ENCODE measurements at places on chromosomes 2 and 18. TPM values are rescaled to one million over a fixed set of nuclear protein-coding genes. Genes with fewer than 3 reads are reported as not detected.

GRCh38 chr2:121722479-121722878, 14.2 kb downstream of the NIFK start:
- peaks cover 9% of the 10 kb centered on the region for H3K36me3 ChIP-seq
- H3K27me3 ChIP-seq = no peaks in the 10 kb centered on the region
- peak overlapping the region; percentile 75 for H3K27ac ChIP-seq
- peaks cover 19% of the 10 kb centered on the region for H3K4me1 ChIP-seq
- H3K4me3 ChIP-seq = no peak overlapping the region
- peak; percentile 34 for DNase-seq

- peaks cover 35% of the 10 kb centered on the region for H3K4me1 ChIP-seq
- H3K27ac ChIP-seq = peak overlapping the region; percentile 24
- no peak overlapping the region for H3K4me3 ChIP-seq
- no peaks in the 10 kb centered on the region for H3K27me3 ChIP-seq
- DNase-seq = peak; percentile 52
These were observed 288.4 kb downstream of the PIEZO2 start for GRCh38 chr18:10860928-10861327.

The DCC gene
- total RNA-seq = not detected

DNA sequence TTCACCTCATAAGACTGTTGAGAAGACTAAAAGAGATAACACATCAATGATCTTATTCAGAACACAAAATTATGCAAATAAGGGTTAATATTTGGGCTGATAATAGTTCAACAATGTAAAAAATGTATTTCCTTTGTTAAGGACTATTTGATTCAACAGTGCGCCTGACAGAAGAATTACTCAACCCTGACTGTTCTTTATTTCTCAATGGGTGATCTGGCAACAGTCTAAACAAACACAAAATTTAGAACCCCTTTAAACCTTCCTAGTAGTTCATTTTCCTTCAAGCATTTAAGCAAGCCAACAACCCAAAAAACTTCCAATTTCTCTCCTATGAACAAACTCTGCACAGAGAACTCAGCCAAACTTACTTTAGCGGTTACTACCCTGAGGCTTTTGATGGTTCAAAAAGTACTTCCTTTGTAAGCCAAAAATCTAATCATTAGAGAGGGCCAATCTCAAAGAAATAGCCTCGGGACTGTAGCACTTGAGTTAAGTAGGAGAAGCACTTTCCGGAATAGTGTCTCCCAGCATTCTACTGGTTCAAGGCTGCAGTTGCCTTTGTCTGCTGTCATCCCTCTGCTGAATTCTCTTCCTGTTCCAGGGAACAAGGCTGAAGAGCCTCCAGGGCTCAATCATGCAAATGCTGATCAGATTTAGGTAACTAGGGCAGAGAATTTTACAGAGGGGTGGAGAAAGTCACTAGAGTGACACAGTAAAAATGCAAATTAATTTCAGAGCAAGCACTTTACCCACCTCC, 40.9 kb upstream of the MAPK4 start:
- H3K4me1 ChIP-seq = no peaks in the 10 kb centered on the region
- no peaks in the 10 kb centered on the region for H3K27me3 ChIP-seq
- no peak for DNase-seq
- H3K36me3 ChIP-seq = no peaks in the 10 kb centered on the region

The DTNA gene
- total RNA-seq = 5.8 TPM

DNA sequence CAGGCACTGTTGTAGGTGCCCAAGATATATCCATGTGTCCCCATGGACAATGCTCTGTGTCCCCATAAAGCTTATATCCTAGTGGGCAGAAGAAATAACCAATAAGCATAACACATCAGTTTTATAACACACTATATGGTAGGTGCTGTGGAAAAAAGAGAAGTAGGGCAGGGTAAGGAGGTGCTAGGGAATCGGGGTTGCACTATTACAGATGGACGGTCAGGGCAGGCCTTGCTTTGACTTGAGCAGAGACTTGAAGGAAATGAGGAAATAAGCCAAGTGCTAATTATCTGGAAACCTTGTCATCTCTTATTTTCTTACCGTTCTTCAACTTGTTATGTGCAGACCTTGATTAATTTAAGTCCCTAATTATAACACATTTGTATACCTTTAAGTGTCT, 82.0 kb downstream of the PHLPP1 start:
- DNase-seq = no peak
- H3K4me3 ChIP-seq = no peak overlapping the region
- peaks cover 30% of the 10 kb centered on the region for H3K4me1 ChIP-seq
- no peaks in the 10 kb centered on the region for H3K27me3 ChIP-seq
- H3K27ac ChIP-seq = no peak overlapping the region
- no peaks in the 10 kb centered on the region for H3K36me3 ChIP-seq

The STON1 gene
- 8.8 TPM for total RNA-seq

DNA sequence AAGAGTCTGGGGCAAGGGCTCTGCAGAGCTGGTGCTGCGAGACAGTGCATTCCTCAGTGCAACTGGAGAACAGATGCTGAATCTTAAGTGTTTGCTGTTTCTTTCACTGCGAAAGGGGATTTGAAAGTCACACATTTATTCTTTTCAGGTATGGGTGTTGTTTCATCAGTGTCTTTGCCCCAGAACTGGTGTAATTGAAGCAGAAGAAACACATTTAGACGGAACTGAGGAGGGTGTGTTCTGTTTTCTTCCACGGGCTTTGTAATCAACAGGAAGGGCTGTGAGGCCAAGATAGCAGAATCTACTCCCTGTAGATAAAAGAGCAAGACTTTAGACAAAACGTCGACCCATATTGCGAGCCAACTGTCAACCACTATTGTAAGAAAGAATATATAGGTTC, 151.9 kb downstream of the EPHA4 start:
- H3K36me3 ChIP-seq = no peaks in the 10 kb centered on the region
- no peaks in the 10 kb centered on the region for H3K27me3 ChIP-seq
- DNase-seq = no peak

The CCDC74B gene
- 7.2 TPM for total RNA-seq

The PLEKHA3 gene
- 20.8 TPM for total RNA-seq

DNA sequence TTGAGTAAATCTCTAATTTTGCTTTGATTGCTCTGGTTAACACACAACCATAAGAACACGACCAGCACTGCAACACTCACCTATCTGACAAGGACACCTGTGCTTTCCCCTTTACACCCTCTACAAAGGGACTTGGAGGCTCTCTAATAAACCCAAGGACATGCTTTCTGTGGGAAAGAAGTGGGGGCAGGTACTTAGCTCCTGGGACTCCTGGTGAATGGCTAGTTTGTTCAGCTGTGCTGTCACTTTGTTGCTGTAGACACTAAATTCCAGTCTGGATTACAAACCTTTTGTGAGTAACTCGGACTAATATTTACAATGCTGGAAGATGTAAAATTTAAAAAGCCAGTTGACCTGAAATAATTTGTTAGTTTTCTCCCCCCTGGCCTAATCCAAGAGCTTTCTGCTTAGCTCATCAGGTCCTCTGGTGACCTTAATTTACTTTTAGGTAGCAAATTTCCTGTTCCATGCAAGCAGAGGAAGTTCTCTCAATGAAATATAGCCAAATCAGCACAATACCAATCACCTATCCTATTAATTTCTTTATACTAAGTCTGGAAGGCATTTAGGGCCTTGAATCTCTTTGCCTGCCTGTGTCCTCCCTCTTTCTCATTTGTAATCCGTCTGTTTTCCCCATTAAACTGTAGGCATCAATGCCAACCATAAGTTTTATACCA, 67.5 kb downstream of the PLCL1 start:
- no peak overlapping the region for H3K4me3 ChIP-seq
- no peaks in the 10 kb centered on the region for H3K27me3 ChIP-seq
- H3K4me1 ChIP-seq = no peaks in the 10 kb centered on the region
- no peak overlapping the region for H3K27ac ChIP-seq
- no peaks in the 10 kb centered on the region for H3K36me3 ChIP-seq
- DNase-seq = no peak

DNA sequence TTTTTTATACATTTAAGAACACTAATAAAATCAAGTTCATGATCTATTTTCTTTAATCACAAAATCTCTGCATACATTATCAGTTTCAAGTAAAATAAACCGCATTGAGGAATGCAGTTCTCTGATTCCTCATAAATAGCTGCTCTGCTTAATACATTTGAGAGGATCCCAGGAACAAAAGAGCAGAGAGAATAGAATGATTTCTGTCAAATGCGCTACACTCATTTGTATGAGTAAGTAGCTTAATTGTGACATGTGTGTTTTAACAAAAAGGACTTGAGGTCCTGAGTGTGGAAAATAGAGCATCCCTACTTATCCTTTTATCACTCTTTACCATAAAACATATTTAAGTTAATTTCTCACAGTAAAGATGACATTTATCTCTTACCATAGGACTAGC, 134.0 kb downstream of the PID1 start:
- DNase-seq = no peak
- H3K4me1 ChIP-seq = no peaks in the 10 kb centered on the region
- H3K27me3 ChIP-seq = no peaks in the 10 kb centered on the region
- no peaks in the 10 kb centered on the region for H3K36me3 ChIP-seq

DNA sequence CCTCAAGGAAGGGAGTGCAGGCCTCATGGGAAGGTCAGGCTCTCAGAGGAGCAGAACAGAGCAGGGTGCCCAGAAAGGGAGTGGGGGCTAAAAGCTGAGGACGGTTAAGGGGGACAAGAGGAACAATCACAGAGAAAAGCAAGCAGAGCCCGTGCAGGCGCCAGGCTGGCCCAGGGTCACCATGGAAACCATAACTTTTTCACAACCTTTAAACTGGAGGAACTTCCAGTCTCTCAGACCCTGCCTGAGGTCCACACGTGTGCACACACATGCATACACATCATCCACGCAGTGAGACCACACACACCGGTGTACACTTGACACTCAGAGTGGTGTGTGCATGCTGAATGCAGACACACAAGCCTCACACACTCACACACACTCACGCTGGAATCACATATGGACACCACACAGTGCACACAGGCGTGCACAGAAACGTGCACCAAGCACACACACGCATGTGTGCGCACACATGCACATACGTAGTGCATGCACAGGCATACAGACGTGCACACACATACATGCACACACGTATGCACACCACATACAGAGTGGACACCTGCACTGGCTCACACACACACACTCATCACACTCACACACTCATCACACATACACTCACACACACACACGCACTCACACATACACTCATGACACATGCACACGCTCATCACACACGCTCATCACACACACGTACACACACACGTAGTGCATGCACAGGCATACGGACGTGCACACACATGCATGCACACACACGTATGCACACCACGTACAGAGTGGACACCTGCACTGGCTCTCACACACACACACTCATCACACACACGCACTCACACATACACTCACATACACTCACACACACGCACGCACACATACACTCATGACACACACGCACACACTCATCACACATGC, 37.2 kb upstream of the SNED1 start:
- no peak overlapping the region for H3K27ac ChIP-seq
- no peaks in the 10 kb centered on the region for H3K36me3 ChIP-seq
- no peak overlapping the region for H3K4me3 ChIP-seq
- DNase-seq = peak; percentile 22

DNA sequence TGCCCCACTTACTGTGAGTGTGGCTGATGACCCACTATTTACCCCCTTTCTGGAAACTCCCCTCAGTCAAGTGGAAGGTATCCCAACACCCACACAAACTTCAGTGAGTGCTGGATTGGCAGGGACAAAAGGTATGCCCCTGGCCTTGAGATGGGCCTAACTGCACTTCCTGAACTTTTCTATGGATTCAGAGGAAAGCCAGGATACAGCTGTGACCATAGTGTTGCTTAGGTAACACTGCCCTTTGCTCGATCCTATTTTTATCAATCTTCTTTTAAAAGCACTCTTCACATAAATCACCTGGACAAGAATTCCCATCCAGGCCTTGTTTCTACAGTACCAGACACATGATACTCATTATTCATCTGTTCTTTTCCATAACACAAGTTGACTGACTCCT, 671.5 kb upstream of the SLC8A1 start:
- no peaks in the 10 kb centered on the region for H3K4me1 ChIP-seq
- DNase-seq = no peak
- no peak overlapping the region for H3K4me3 ChIP-seq
- no peaks in the 10 kb centered on the region for H3K36me3 ChIP-seq

DNA sequence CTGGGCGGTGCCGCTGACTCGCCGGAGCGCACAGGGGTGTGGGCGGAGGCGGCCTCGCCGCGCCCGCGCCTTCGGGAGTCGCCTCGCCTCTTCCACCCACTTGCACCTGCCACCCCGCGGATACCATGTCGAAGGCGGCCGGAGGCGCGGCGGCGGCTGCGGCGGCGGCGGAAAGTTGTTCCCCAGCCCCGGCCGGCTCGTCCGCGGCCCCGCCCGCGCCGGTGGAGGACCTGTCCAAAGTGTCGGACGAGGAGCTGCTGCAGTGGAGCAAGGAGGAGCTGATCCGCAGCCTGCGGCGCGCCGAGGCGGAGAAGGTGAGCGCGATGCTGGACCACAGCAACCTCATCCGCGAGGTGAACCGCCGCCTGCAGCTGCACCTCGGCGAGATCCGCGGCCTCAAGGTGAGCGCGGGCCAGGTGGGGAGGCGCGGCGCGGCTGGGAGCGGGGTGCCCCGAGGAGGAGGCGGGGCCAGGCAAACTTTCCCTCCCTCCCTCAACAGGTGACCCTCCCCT, 766 bp downstream of the CCDC85A start:
- no peak overlapping the region for H3K27ac ChIP-seq
- peak overlapping the region; percentile 40 for H3K4me3 ChIP-seq
- H3K4me1 ChIP-seq = peaks cover 18% of the 10 kb centered on the region
- DNase-seq = peak; percentile 16
- H3K36me3 ChIP-seq = no peaks in the 10 kb centered on the region
- H3K27me3 ChIP-seq = peaks cover 36% of the 10 kb centered on the region

The MC5R gene
- total RNA-seq = not detected

DNA sequence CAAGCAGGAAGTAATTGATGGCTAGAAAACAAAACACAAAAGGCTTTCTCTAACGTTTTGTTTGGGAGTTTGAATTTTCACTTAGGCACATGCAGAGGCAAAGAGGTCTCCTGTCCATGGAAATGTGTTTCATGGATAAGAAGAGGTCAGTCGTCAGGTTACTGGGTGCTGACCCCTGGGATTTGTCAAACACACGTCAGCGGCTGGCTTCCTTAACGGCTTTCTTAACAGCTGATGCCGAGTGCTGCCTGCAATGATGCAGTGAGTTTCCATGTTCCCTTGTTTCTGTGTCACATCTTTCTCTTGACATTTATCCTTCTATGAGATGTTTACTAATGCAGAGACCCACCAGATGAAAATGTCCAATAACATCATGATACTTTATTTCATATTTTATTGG, 31.7 kb downstream of the GPR39 start:
- no peak overlapping the region for H3K27ac ChIP-seq
- no peaks in the 10 kb centered on the region for H3K36me3 ChIP-seq
- no peak for DNase-seq
- H3K4me3 ChIP-seq = no peak overlapping the region
- no peaks in the 10 kb centered on the region for H3K27me3 ChIP-seq
- H3K4me1 ChIP-seq = no peaks in the 10 kb centered on the region

DNA sequence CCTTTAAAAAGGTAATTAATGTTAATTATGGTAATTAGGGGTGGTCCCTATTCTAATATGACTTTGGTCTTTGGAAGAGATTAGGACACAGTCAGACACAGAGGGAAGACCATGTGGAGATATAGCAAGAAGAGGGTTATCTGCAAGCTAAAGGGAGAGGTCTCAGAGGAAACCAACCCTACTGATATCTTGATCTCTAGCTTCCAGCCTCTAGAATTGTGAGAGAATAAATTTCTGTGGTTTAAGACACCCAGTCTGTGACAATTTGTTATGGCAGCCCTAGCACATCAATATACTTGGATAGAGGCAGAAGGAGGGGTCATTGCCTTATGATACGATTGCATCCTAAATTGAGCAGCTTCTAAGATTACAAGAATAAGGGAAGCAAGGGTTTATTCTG, 21.3 kb upstream of the NT5C1B start:
- no peaks in the 10 kb centered on the region for H3K27me3 ChIP-seq
- H3K4me1 ChIP-seq = no peaks in the 10 kb centered on the region
- no peak overlapping the region for H3K4me3 ChIP-seq
- H3K27ac ChIP-seq = no peak overlapping the region

All from SJSA1 (cell line).